Smooth muscle cell of the brain vasculature (primary cell): ENCODE measurements at places on chromosomes 6 and 20.

GRCh38 chr6:75220357-75220756 is 14.5 kb upstream of the COL12A1 start:
- no peak for DNase-seq

DNA sequence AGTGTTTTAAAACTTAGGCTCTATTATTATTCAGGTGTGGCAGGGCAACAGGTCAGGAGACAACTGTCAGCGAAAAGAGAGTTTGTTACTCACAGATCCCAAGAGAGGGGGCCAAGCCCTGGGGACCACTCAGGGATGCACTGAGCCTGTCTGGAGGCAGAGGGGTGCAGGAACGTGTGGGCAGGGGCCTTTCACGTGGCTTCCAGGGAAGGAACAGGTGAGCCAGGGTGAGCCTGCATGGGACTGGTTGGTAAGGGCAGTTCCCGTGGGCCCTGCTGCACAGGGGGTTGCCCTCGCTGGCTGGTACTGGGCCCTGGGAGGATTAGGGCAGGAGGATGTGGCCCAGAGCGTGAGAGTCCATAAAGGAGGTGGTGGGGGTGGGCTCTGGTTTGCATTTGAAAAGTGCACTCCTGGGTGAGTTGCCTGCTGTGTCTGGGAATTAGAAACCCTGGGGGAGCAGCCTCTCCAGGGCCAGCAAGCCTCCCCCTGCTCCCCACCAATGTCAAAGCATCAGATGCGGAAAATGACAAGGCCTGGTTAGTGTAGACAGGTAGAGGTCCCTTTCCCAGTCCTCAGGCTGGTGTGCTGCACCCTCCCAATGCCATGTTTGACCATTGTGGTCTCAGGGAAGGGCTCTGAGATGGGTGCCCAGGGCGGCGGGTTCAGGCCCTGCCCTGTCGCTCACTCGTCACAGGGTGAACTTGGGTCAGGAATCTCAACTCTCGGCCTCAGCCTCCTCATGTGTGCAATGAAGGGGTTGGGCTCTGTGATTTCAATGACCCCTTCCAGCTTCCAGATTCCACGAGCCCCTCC is 127.4 kb upstream of the RPS6KA2 start:
- no peak for DNase-seq

- no peak for DNase-seq
These were observed 332.5 kb downstream of the TFAP2A start for GRCh38 chr6:10082385-10082784.

- DNase-seq: no peak
These were observed 42.2 kb downstream of the SIRPA start for GRCh38 chr20:1937316-1937976.

- no peak for DNase-seq
These were observed 838.8 kb downstream of the MAFB start for GRCh38 chr20:39850246-39850645.
